Activated CD4-positive, alpha-beta memory T cell treated with anti-CD3 and anti-CD28 coated beads, Interleukin-2, amount 10 ng/mL, durations not matched to agents 7 days and 5 days (primary cell): ENCODE measurements at places on chromosomes 12 and 14. TPM values are rescaled to one million over a fixed set of nuclear protein-coding genes. Genes with fewer than 3 reads are reported as not detected.

GRCh38 chr14:64681796-64682710 is 22.2 kb upstream of the PLEKHG3 start:
- no peak overlapping the region for H3K4me3 ChIP-seq
- H3K4me1 ChIP-seq = peaks cover 38% of the 10 kb centered on the region
- H3K27me3 ChIP-seq = no peaks in the 10 kb centered on the region
- peaks cover 5% of the 10 kb centered on the region for H3K36me3 ChIP-seq

The KRT71 gene
- not detected for total RNA-seq

The WNT1 gene
- 0.33 TPM for total RNA-seq

DNA sequence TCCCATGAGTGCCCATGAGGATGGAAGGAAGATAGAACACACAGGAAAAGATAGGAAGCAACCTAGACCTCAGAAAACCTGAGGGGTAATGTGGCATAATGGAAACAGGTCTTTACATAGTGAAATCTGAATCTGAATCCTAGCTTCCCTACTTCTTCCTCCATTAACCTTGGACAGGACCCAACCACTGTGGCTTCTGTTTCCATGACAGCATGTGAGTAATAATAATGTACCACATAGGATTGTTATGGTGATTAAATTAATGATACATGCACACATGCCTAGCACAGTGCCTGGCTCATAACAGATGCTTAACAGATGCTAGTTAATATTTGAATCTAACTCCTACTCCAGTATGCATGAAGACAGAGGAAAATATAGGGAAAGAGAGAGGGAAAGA is 11.2 kb downstream of the TTC9 start:
- H3K4me3 ChIP-seq = no peak overlapping the region
- H3K27ac ChIP-seq = peak overlapping the region; percentile 60
- H3K4me1 ChIP-seq = peaks cover 77% of the 10 kb centered on the region
- H3K27me3 ChIP-seq = no peaks in the 10 kb centered on the region
- H3K36me3 ChIP-seq = peaks cover 66% of the 10 kb centered on the region

GRCh38 chr12:70648831-70649230 is 11.6 kb upstream of the PTPRB start:
- H3K4me3 ChIP-seq = no peak overlapping the region
- no peaks in the 10 kb centered on the region for H3K36me3 ChIP-seq
- H3K27me3 ChIP-seq = peaks cover 4% of the 10 kb centered on the region
- no peak for DNase-seq
- no peak overlapping the region for H3K27ac ChIP-seq

DNA sequence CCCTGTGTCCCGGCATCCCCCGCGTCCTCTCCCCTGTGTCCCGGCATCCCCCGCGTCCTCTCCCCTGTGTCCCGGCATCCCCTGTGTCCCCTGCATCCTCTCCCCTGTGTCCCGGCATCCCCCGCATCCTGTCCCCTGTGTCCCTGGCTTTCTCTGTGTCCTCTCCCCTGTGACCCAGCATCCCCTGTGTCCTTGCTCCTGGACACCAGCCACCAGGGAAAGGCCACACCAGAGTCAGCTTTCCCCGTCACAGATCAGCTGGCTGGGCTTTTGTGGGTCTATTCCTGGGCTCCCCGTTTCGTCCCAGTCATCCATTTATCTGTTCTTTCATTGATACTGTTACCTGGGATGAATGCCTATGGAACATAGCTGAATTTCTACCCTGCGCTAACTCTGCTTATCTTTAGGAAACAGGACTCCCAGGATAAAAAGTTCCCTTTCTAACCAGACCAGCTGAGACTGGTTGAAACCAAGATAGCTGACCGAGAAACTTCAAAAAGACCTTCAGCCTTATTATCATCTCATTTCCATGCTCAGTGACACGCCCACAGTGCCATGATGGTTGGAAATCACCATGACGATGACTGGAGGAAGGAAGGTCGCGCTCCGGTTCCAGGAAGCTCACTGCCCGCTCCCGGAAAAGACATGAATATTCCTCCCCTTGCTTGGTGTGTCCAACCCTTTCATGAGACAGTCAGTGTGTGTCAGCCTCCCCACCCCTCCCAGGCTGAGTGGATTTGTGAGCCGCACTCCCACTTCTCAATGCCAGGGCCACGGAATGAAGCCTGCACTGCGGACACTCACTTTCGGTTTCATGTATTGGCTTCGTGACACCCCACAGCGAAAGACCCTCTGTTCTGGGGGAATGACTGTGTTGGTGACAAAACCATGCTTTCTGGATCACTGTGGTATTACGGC is 276.4 kb upstream of the SFSWAP start:
- DNase-seq = no peak
- H3K36me3 ChIP-seq = no peaks in the 10 kb centered on the region
- no peaks in the 10 kb centered on the region for H3K27me3 ChIP-seq
- no peak overlapping the region for H3K4me3 ChIP-seq
- H3K4me1 ChIP-seq = no peaks in the 10 kb centered on the region
- H3K27ac ChIP-seq = no peak overlapping the region

The LHX5 gene
- total RNA-seq = not detected

The CKB gene
- total RNA-seq = 3.8 TPM

GRCh38 chr12:80754274-80754673 is 37.6 kb downstream of the MYF5 start:
- H3K4me1 ChIP-seq = no peaks in the 10 kb centered on the region
- H3K27me3 ChIP-seq = no peaks in the 10 kb centered on the region
- no peaks in the 10 kb centered on the region for H3K36me3 ChIP-seq
- no peak overlapping the region for H3K27ac ChIP-seq
